NCI-H2171 treated with DMSO at 0.1 percent for 48 hours (cell line): ENCODE measurements at places on chromosomes 11 and 22.
A peak's percentile ranks its signal among the peaks of the same experiment; 100 is the strongest.

DNA sequence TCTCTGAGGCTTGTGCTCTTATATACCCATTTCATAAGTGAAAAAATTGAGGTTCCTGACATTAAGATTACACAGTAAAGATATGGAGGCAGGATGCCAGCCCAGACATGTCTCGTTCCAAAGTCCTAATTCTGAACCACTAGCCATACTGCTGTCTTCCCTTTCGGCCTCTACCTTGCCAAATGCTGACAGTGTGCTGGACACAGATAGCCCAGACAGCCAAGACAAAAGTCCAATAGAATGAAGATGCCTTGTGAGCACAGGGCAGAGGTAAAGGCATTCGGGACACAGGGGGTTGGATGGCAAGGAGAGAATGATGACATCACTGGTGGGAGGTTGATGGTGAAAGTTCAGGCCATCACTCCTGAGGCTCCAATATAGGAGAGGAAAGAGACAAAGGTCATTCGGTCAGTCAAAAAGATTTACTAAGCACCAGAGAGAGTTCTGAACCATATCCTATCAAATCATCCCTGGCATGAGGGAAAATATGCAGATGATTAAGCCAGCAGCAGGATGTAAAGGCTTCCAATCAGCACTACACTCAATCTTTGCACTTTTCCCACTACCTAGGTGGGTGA lies 174.0 kb upstream of the MTMR2 start:
- no peak for DNase-seq

DNA sequence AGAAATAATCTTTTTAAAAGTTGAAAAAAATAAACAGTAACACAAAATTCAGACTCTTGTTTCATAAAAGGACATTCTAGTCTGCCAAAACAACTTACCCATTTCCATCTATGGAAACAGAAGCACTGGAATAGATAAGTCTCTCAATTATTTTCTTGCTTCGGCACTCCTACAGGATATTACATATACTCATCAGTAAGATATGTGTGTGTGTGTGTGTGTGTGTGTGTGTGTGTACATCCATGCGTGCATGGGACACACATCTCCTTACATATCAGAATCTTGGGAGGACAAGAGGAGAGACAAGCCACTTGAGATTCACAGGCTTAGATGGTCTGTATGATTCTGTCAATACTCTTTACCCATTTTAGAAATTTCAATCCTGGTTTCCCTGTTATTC lies 144.6 kb downstream of the ATG16L2 start:
- DNase-seq, result no peak

- no peak for DNase-seq
Observed at GRCh38 chr11:18105086-18105801, 638 bp downstream of the SAAL1 start.

DNA sequence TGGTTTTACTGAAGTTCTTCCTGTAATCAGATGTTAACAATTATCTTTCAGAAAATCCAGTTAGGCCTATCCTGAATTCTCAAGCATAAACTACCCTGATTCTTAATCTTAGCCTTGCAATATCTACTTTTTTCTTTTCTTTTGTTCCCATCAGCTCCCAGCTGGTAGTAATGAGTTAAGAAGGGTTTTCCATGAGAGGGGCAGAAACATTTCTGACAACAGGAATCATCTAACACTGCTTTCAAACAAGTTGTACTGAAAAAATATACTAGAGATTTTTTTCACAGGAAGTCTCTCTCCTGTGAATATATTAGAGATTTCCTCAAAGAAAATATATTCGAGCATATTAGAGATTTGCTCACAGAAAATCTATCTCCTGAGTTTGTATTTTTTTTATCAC lies 3.3 kb upstream of the TRIM6 start:
- DNase-seq, result no peak

DNA sequence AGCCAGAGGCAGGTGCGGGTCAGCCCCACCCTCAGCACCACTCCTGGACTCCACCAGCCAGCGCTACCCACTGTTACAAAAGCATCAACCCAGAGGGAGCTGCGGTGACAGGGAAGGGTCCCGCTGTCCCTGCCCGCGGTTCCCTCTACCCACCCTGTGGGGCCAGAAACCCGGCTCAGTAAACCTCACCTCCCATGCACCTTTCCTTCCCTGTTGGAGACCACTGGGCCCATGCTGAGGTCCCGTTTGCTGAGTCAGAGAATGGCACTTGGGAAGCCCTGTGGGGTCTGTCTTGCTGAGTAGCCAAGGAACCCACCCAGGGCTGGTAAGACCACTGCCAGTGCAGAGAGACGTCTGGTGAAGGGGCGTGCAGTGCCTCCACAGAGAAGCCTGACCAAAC lies 42.1 kb upstream of the MOB2 start:
- DNase-seq, result no peak

DNA sequence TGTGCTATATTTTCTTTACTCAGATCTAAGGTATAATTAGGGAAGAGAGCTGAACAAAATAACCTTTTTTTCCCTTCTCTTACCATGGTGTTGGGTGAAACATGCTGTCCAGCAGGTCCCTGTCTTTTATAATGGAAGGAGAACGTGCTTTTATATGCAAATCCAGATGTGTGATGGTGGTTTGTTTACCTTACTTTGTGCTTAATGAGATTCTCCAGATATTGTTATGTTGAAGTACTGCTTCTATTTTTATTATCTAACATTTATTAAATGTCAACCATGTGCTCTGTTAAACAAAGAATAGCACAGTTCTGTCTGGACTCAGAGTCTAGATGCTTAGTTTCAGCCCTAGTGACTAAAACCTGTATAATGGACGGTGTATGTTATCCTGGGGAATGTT lies 10.1 kb upstream of the GRIK4 start:
- no peak for DNase-seq

DNA sequence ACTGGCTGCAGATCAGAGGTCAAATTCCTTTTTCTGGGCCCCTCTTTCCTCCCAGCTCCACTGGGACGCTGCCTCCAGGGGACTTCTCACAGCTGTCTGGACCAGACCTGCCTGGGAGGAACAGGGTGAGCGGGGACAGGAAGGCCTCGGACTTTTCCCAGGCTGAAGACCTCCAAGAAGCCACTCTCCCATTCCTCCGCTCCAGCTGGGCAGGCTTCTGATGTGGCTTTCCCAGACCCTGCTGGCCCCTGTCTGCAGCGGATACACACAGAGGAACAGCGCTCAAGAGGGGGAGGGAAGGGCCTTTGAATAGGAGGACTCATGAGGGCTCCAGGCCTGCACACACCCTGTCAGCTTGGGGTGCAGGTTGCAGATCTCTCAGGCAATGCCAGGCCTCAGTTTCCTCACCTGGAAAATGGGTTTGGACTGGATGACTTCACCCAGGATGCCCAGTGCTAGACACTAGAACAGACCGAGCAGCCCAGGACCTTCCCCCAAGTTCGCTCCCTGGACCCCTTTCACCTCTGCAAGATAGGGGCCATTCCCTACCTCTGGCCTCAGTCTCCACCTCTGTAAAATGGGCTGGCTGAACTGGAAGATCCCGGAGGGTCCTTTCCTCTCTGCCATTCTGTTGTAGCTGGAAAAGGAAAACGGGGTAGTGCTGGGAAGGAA lies 36.6 kb downstream of the MB start:
- no peak for DNase-seq

DNA sequence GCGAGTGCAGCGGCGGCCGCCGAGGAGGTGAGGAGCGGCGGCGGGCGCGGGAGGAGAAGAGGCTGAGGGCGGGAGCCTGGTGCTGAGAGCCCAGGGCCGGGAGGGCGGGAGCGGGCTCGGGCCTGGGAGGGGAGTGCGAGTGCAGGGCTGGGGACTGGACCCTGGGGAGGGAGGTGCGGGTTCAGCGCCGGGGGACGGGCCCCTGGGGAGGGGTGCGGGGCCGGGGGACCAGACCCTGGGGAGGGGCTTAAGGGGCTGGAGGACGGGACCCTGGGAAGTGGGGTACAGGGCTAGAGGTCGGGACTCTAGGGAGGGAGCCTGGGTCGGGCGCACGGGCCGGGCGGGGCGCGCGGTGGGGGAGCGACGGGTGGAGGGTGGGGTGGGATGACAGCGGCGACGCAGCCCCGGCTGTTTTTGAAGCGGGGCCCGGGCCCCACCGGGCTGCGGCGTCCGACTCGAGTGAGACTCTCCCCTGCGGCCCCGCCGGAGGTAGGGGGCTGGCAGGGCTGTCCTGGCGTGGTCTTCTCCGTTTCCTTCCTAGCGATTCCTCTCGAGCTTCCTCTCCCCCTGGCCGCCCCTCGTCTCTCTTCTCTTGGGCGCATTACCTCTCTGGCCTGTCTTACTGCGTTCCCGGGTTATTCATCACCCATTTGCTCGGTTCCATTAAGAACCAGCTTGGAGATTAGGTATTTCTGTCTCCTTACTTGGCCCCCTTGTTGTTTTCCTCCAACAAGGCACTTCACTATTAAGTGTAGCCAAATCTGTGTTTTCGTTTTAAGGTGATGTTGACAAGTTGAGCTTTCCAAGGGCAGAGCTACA lies 754 bp downstream of the NUP50 start:
- DNase-seq, result peak; percentile 31

DNA sequence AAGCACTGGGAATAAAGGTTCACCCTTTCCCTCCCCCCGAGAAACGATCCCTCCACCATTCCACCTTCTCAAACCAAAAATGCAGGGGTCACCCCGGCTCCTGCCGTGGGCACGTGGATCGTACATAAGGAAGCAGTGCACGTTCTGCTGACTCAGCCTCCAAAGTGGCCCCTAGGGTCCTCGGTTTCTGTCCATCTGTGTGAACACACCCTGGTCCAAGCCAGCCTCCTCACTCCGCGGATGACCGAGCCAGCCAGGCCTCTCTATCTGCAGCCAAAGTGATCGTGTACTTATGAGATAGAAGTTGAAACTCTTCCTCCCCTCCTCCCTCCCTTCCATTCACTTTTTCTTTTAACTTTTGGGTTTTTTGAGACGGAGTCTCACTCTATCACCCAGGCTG lies 16.2 kb downstream of the C11orf24 start:
- DNase-seq, result no peak

DNA sequence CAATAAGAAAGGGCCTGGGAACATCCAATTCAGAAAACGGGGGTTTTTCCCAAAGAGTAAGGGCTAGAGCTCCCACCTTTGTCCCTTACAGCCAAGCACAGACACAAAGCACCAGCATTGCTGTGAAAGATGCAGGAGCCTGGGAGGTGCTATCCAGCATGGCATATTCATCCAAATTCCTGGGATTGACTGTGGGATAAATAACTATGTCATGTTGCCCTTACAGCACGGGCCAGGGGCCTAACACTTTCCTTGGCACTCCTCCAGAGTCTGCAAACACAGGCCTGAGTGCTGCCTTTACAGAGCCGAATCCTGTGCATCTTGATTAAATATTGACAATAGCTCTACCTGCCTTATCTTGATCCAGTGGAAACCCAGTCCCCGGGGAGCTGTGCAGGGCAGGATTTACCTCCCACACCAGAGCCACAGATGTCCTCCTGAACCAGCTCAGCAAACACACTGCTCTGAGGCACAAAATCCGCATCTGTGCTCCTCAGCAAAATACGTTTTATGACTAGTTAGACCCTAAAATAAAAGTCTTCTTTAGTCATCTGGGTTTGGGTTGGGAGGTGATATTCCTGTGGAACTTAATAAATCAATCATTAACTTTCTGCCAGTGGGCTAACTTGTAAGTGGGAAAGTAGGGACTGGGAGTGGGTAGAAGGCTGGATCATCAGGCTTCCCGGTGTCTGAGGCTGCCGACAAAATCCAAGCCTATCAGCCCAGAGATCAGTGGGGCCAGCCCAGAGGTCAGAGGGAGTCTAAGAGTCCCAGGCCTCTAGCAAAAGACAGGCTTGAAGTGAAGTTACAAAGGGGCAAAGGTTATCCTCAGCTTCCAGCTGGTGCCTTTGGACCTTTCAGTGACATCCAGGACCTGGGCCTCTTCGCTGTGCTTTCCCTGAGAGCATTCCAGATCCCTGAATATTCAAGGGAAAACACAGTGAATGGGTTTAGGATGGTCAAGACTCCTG lies 36.5 kb downstream of the POU2AF3 start:
- peak; percentile 86 for DNase-seq

DNA sequence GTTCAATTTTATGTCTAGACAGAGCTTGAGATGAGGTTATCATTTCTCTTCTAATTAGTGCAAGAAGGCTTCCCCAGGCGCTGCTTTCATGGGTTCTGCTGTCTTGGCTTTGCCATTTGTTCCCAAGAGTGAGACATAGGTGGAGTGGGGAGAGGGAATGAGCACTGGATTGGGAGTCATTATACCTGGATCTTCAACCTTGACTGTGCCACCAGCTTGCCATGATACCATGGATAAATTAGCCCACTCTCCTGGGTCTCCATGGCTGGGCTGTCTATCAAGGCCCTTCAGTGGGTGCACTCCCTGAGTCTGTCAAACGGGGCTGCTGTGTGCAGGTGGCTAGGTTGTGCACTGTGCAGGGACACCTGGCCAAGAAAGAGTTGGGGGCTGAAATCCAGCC lies 15.6 kb upstream of the NECTIN1 start:
- DNase-seq, result no peak

DNA sequence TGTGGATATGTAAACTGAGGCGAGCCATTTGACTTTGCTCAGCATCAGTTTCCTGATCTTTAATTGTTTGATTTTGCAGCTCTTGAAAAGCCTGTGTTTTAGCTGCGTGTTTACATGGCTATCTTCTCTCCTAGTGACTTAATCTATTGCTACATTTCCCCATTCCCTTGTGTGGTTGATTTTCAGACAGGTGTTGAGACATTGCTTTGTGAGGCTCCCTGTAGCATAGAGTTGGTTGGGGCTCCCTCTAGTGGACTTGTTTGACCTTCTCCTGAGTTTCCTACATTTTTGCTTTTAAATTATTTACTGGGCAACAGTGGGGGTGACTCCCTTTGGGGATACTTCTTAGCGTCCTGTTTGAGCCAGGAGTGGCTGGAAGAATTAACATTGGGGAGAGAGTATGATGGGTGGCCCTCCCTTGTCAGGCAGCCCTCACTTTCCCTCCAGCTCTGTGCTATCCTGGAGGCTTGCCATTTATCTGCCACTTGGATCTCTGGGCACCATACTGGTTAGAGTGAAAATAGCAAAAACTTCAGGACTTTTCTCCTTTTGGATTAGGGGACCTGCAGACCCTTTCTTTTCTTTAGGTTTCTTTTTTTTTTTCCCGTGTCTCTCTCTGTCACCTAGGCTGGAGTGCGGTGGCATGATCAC lies 9.2 kb upstream of the CBL start:
- DNase-seq, result peak; percentile 73

DNA sequence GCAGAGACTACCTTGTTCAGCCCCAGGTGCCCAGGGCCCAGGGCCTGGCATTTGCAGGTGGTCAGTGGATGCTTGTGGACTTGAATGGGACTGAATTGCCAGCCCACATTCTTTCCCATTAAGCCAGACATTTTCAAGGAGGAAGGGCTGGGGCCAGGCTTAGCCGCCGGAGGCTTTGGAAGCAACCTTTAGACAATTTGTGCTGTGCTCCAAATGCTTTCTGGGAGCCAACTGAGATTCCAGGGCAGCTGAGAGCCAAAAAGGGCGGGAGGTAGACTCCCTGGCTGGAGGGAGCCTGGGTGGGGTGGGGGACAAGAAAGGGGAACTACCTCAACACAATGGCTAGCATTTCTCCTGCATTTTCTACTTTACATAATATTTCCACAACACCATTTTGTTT lies 54.8 kb upstream of the TIMP3 start:
- DNase-seq, result no peak

- no peak for DNase-seq
Observed at GRCh38 chr11:61887839-61888494, 3.4 kb downstream of the FADS3 start.

- DNase-seq, result no peak
Observed at GRCh38 chr11:72781313-72782080, 12.3 kb downstream of the STARD10 start.
